Stimulated activated CD4-positive, alpha-beta T cell treated with anti-CD3 and anti-CD28 coated beads, Interleukin-2, amount 100 ng/mL, for 24 hours (primary cell): ENCODE measurements at places on chromosomes 13 and 19.

- no peak for DNase-seq
These were observed 611 bp upstream of the LRFN1 start for GRCh38 chr19:39321117-39321831.

DNA sequence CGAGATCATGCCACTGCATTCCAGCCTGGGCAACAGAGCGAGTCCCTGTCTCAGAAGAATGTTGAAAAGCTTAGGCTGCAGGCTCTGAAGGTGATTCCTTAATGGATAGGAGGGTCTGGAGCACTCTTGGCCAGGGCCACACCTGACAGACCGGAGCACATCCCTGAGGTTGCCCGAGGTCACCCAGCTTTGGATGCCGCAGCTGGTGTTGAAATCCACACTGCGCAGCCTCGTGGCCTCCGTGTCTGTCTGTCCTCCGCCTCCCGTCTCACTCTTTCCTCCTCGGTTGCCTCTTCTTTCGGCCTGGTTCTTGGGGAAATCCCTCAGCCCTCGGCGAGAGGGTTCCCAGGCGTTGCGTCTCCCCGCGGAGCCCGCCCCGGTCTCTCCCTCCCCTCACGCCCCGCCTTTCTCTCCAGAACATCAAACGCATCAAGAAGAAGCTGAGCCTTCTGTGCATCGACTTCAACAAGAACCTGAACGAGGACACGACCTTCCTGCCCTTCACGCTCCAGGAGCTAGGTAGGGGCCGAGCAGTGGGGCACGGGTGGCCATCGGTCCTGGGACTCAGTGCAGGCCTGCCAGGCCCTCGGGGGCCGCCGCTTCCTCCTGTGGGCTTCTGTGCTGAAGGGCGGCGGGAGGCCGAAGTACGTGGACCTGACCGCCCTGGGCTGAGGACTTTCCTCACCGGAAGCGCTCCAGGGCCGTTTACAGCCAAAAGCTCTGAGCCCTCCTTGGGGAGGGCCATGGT lies 14.1 kb downstream of the THOP1 start:
- no peak for DNase-seq

DNA sequence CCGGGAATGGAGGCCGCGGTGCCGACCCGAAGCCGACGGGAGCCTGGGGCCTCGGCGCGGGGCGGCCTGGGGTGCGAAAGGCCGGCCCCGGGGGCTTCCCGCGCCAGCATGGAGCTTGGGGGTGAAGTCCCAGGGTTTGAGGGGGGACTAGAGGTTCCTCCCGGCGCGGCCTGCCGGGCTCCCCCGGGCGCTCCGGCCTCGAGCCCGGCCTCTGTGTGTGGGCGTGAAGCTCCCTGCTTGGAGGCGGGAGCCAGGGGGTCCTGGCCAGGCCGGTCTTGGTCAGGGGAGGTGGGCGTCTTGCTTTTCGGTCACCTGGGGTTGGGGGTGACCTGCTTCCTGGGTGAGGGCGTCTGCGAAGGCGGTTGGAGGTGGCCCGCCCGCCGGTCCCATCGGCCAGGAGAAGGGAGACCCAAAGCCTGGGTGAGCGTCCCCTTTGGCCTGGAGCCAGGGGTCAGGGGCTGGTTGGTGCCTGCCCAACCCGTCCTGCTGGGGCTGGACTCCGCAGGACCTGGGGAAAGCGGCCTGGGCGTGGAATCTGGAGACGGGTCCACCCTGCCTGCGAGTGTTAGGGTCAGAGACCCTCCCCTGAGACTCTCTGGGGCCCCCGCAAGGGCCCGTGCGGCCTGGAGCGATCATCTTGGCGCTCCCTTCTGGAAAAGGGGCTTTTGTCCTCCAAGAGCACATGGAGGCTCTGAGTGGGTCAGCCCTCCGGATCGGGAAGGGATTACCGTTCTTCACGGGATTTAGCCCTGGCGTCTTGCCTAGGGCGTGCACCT lies 535 bp downstream of the BSG start:
- no peak for DNase-seq

DNA sequence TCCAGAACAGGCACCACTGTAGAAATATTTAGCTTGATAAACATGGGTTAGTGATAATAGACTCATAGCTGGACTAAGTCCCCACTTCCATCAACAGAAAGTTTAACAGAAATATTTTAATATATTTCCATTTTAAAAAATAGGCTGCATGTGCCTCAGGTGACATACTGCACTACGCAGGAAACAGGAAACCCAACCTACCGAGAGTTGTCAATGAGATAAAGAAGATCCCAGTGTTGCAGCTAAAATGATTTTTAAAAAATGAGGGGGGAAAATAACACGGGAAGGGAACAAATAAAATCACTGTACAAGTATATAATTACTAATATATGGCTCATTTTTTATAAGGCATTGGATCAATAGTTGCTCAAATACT lies 154.8 kb downstream of the TBC1D4 start:
- DNase-seq: no peak

- no peak for DNase-seq
These were observed 25.6 kb upstream of the CXCL17 start for GRCh38 chr19:42468273-42468796.

GRCh38 chr13:23320926-23321534 lies 112.5 kb downstream of the SACS start:
- DNase-seq: no peak

DNA sequence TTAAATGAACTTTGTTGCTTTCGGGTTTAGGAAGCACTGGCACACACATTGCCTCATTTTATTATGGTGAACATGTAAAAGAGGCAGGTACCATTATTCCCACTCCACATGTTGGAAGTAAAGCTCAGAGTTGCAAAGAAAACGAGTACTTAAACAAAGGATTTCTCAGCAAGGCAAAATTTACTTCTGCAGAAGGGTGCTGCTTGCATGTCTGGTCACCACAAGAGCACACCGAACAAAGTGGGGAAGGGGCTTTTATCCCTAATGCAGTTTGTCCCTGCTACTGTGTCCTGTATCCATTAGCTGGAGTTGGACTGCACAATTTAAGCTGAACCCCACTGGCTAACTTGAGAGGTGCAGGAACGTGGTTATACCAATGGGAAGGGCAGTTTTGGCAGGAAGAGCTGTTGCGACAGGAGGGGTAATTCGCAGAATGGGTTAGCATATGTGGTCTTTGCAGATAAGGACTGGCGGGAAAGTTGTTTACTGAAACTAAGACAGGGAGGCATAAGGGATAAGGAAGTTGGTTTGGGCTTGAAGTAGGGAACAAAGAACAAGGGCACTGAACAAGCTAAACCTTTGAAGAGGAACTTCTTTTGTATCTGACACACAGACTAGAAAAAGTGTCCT lies 545.5 kb downstream of the UQCRFS1 start:
- no peak for DNase-seq

DNA sequence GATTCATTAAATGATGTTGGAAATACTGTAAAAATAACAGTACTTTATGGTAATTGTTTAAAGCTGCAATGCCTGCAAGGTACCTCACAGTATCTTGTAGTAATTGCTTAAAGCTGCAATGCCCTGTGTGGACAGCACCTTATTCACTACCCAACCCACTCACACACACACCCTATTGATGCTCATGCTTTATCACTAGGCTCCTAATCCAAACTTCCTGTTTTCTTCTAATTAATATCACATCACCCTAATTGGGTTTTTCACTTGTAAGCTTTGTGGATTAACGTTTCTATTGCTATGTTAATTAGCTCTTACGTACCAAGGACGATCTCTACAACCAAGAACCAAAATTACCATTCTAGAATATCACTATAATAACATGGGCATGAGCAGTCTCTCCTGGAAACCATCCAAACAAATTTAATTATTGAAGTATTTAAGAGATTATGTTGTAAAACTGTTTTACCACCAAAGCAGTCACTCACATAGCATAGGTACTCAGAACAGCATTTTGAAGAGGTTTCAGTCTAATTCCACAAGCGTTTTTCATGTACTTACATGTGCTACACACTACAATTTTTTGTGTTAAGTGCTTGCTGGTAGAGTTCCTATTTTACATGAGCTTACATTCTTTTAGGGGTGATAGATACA lies 303.8 kb downstream of the PCDH9 start:
- no peak for DNase-seq

- DNase-seq: peak; percentile 60
These were observed 53.2 kb upstream of the SHKBP1 start for GRCh38 chr19:40523322-40524047.

DNA sequence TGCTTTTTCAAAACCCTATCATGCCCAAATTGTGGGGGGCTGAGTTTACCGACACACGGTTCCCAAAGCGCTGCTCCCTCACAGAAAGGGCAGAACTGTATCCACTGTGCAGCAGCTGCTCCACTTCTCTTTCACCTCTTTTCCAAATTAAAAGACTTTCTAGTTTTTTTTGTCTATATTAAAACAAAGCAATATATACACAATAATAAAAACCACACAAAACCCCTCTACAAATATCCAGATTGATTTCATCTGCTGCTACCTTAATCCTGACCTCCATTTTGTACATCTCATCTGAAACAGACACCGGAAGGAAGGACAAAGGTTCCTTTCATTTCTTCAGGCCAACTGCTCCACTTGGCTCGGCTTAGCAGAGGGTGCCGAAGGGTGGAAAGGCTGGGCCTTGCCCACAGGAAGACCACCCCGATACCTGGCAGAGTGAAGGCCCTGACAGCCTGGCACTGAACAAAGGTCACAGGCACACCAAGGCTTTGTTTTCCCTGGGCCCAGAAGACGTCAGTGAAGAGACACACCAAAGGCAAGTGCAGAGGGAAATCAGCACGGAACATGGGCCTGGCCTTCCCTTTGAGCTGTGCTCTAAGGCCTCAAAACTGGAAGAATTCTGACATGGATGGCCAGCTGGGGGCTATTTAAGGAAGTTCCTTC lies 71.6 kb downstream of the LATS2 start:
- no peak for DNase-seq

GRCh38 chr13:57418067-57418677 lies 213.4 kb upstream of the PCDH17 start:
- DNase-seq: no peak

DNA sequence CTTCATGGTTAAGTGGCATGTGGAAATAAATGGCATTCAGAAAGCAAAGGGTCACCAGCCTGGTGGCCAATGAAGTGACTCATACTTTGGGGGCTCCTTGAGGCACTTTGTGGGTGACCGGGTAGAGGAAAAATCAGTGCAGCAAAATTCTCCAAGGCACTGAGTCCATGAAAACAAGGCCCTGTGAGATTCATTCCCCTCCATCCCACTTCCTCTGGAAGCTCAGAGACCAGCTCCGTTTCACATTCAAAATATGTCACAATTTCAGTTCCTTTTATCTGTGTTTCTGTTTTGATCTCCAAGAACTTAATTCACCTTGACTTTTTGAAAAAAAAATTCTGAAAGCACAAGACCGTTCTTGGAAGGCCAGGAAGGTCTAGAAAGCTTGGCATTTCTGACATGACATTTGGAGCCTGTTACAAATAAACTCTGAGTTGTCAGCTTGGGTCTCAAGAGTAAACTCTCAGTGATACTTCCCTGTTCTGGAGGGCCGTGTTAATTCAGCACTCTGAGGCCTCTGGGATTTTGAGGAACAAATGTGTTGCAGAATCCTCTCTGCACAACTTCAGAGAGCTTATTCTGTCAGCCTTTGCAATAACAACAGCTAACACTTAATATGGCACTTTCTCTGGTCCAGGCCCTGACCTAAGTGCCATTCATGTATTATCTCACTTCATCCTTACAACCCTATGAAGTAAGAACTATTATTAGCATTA lies 6.8 kb downstream of the CYSLTR2 start:
- no peak for DNase-seq

- DNase-seq: no peak
These were observed at the start of gene CEACAM18 for GRCh38 chr19:51478381-51479234. CEACAM18 (plus strand) TSS chr19:51478539.
